Neural cell (in vitro differentiated cells): ENCODE measurements at places on chromosomes 3 and 15. TPM values are rescaled to one million over a fixed set of nuclear protein-coding genes. Genes with fewer than 3 reads are reported as not detected.

The B3GNT5 gene
- polyA plus RNA-seq, result 6.1 and 6.6 TPM in 2 replicates

The PSTPIP1 gene
- not detected in 2 replicates for polyA plus RNA-seq

The WDR72 gene
- 0.05 TPM in 1 of 2 replicates, not detected in the other for polyA plus RNA-seq

The FGF7 gene
- 0.04 and 0.88 TPM in 2 replicates for polyA plus RNA-seq

The GOLGA8O gene
- polyA plus RNA-seq, result not detected in 2 replicates
